ENCODE measurements at places on chromosomes 2 and 18.

DNA sequence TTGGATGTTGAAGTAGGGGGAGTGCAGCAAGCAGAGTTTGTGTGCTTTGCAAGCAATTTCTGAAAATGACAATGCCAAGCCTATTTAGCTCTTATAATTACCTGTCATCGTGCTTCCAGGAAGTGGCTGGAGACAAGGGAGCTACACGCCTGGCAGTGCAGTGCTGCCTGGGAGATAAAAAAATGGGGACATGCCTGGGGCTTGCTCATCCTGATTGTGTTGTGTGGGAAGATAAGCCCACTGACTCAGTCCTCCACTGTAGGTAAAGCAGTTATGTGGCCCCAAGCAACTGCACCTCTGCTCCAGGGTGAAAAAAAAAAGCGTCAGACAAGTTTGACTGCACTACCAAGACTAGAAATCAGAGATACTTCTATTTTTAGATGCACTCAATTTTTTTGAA, 396.9 kb upstream of the NXPH2 start:
- no peak for DNase-seq

DNA sequence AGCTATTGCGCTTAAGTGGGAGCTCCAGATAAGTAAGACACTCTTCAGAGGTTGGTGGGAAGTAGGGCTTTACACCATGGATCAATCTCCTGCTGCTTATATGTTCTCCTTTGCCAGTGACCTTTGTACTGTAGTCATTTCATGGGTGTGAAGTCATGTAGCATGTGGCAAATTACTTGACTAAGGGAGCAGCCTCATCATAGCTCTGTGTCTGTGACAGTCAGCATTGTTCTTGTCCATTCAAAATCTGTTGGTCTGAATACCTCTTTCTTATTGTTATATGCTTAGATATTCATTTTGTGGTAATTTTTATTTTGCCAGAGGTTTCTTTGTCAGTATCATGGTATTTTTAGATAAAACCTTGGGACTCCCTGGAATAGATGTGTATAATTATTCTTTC, 18.2 kb downstream of the SLC4A1AP start:
- no peak for DNase-seq

GRCh38 chr2:152555048-152555447, 162.2 kb downstream of the PRPF40A start:
- DNase-seq = no peak

DNA sequence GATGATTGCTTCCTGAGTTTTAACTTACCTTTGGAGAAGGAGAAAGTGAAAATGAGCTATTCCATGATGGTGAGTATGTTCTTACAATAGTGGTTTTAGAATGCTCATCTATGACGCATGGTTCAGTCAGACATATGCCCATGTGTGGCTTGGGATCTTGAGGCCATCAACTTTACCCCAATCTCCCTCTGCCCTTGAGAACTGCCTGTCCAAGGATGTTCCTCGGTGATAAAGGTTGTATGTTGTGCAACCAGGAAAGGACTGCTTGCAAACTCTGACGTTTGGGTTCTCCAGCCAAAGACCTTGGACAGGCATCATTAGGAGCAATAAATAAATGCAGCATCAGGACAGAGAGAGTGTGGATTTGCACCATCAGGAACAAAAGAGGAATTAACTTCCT, 165.0 kb downstream of the ZEB2 start:
- no peak for DNase-seq

DNA sequence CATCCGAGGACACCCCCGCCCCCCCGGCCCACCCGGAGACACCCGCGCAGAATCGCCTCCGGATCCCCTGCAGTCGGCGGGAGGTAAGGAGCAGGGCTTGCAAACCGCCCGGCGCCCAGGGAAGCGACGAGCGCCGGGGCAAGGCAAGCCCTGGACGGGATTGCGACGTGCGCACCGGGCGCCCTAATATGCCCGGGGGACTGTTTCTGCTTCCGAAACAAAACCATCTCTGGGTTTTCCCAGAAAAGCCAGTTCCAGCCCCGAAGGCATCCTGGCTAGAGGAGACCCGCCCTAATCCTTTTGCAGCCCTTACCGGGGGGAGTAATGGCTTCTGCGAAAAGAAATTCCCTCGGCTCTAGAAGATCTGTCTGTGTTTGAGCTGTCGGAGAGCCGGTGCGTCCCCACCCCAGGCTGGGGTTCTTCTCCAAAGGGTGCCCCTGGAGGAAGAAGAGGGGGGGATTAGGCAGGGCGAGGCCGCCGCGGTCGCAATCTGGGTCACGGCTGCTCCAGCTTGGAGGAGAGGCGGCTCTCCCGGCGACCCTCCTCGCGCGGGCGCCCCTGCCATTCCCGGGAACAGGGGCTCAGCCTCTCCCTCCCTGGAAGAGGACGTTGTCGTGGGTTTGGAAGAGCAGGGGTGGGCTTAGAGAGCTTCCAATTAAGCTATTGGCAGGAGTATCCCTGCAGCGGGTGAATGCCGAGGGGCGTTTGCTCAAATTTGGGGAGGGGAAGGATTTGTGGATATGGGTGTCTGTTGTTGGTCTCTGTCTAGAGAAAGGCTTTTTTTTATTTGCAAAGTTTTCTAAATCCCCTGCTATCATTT, 521 bp downstream of the MYCN start:
- DNase-seq = no peak

DNA sequence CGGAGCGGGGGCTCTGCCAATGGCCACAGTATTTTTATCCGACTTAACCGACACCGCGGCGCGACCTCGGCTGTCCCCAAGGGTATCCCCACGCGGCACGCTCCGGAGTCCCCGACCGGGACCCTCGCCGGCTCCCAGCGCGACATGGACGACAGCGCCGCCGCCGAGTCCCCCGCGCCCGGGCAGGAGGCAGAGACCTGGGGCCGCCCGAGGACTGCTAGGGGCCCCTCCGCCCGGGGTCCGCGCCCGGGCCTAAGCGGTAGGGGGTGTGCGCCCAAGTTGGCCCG, 468 bp downstream of the UXS1 start:
- DNase-seq = no peak

DNA sequence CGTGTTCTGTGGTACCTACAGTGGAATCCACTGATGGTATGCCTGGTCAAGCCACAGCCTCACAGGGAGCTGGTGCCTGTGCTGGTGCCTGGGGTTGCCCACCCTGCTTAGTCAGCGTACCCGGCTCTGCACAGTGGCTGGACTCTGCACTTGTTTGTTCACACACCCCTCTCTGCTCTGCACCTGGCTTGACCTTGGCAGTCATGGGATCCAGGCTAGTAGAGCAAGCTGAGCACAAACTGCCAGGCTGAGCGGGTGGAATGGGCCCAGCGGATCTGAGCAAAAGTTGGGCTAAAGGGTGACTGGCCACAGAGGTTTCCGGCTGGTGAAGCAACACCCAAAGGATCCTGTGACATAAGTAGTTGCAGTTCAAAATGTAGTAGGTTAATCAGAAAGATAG, 163.5 kb downstream of the CDH19 start:
- no peak for DNase-seq

DNA sequence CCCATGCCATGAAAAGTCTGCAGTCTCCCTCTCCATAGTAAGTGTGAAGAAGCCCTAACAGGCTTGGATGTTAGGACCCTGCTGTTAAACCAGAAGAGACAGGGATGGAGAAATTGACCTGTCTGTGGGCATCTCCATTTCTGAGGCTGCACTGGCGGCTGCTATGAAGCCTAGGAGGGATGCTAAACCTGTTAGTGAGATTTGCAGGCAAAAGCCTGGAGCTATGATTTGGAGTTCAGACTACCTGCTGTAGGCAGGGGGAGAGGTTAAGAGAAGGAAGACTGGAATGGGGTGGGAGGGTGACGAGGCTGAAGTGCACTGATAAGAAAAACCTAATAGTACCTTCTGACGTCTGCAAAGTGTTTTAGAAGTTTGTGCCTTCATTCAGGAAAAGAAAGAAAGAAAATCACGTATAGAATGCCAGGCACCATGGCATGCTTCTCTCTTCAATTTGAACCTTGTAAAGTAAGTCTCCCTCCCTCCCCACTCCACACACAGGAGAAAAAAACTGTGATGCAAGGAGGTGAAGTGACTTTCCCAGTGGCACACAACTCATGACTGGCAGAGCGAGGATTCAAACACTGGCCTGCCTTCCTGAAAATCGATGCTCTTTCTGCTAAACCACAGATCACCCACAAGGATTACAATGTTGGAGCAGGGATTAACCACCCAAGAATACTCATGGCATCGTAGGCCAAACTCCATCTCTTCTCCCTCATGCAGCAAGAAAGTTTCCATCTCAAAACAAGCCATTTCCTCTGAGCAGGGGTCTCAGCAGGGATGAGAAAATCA, 98.5 kb upstream of the PKDCC start:
- DNase-seq = no peak

DNA sequence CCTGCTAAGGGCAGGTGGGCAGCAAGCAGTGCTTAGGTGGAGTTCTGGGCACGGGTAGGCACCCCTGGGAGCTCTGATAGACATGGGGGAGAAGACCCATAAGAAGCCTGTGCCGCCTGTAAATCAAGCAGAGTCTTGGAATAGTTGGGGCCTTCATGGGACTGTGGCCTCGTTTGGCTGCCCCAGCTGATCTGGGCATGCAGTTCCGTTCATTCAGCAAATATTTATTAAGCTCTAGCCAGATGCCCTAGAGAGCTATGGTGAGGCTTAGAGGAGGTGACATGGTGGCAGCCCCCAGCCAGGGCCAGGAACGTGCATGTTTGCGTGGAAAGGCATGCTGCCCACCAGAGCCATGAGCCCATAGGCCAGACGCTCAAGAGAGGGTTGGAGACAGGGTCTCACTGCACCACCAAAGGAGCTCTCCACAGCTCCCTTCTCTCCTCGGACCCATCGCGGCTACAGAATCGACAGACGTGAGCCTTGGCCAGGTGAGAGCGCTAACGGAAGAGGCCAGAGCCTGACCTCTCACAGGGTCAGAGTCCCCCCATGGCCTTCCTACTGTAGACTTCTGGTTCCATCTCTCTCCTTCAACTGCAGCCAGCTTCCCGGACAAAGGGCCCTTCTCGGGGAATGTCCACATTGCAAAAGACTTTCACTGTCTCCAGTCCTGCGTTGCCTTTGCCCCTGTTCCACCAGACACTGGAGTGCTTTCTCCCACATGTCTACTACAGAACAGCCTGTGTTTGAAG, 135.7 kb downstream of the INHBB start:
- DNase-seq = no peak

GRCh38 chr2:222039821-222040220, 259.0 kb downstream of the PAX3 start:
- DNase-seq = no peak

- DNase-seq = no peak
These were observed 3.6 kb upstream of the DLX2 start for GRCh38 chr2:172106108-172106961.

GRCh38 chr2:30792521-30792920, 14.7 kb downstream of the CAPN13 start:
- no peak for DNase-seq

GRCh38 chr2:129467941-129468340, 511.5 kb upstream of the RAB6C start:
- no peak for DNase-seq

DNA sequence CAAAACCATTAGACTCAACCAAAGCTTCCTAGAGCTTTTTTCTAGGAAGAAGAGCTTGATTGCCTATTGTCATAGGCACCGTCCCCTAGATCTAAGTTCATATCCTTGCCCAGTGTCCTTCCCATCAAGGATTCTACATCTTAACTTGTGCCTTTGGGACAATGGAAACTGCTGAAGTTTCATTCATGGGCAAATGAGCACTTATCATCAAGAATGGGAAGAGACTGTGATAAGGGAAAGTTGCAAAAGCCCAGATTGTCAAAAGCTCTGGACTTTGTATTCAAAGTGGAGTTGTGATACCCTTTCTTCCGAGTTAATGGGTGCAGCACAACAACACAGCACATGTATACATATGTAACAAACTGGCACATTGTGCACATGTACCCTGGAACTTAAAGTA, 503.0 kb upstream of the KLHL29 start:
- DNase-seq = no peak

DNA sequence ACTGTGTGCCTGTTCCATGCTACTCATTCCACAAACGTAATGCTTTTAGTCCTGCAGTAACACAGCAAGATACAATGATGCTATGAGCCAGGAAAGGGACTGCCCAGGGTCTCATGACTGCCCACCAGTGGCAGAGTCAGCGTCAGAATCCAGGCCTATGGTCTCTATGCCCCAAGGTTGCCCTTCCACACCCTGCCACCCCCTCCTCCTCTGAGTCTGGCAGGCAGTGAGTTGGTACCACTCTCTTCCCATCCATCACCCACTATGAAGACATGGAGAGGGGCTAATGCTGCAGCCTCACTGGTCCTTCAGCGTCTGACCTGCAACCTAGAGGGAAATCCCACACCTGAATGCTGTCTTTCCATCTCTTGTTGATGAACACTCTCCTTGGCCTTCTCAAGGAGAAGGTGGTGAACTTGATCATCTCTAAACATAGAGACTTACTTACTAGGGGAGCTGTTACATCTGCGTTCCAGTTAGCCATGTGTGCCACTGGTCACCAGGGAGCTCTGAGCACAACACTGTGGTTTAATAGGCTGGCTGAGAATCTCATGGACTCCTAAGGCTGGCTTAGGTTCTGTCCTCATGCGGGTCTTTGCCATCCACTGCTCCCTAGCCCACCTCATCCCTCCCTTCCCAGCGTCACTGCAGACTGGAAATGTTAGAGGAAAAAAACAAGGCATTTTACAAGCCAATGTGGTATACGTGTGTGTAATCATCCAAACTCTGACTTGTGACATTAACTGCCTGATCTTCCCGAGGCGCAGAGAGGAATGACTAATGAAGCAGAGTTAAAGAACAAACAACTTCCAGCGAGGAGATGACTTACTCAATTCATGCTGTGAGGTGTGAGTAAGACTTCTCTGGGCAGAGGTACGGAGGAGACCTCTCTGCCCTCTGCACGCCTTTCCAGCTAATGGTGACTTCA, 28.8 kb downstream of the STEAP3 start:
- DNase-seq = peak; percentile 89

GRCh38 chr2:96895032-96895745, 25.3 kb upstream of the SEMA4C start:
- no peak for DNase-seq

- no peak for DNase-seq
These were observed 254.7 kb upstream of the FANCL start for GRCh38 chr2:58495806-58496205.

Data from brain pericyte (primary cell).